ENCODE measurements at places on chromosomes 7 and 10. TPM values are rescaled to one million over a fixed set of nuclear protein-coding genes. Genes with fewer than 3 reads are reported as not detected.

Gene FRAT1
- 16.7 TPM for total RNA-seq

Gene PCLO
- total RNA-seq, result 11.9 TPM

Gene TBRG4
- 73.1 TPM for total RNA-seq

Gene MLXIPL
- total RNA-seq, result 48.6 TPM

DNA sequence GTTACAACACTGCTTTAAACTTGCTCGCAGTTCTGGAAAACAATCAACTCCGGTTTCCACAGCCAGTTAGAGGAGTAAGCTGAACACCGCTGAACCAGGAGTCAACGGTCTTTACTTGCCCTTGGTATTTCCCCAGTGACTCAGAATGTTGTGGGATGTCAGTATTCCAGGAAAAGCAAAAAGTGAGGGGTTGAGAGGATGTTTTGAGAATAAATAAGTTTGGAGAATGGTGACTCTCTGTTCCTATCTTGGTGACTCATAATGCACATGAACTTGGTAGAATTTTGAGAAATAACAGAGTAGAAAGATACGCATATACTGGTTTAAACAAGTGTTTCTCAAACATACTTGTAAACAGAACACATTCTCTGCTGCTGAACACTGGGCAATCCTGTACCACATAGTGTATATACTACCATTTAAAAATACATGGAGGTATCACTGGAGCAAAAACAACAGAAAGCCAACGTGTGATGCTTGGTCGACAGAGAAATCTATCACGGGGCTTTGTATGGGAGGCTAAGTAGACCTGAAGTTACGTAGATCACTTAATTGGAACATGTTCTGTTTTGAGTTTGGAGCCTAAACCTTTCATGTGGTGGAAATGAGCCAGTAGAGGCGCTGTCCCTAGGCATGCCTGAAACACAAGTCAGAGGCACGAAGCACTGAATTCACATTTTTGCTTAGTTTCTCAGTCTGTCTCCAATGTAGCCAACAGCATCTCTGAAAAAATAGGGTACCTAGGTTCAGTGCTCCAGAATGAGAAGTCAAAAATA, 534.3 kb downstream of the PARD3 start:
- no peak for DNase-seq

DNA sequence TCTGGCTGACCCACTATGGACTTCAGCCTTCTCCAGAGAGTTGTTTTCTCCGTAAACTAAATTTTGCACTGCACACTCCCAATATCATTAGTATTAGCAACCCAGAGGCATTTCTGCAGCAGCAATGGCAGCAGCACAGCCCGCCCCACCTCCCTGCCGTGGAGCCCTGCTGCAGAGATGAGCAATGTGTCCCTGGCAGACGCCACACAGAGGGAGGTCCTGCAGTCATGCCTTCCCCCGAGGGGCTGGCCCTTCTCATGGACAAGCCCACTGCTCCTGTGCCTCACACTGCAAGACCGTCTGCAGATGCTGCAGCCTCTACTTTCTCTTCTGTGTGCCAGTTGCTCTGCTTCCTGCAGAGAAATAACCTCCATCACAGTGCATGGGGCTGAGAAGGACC, 393.4 kb upstream of the MKI67 start:
- no peak for DNase-seq

DNA sequence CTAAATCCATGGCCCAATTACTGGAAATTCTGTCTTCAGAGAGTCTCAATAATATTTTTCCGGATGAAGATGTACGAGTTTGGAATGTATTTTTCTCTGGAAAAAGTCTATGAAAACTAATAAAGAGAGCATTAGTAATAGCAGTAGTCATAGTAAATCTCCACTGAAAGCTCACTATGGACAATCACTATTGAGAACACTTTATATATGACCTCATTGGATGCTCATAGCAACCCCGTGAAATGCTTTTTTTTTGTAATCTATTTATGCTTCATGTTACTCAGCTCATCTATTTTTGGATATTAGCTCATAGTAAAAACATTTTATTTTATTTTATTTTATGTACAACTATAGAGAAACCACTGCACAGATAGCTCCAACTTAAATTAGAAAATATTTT, 94.3 kb upstream of the MYO3A start:
- no peak for DNase-seq

GRCh38 chr10:11587722-11588259, 23.7 kb downstream of the USP6NL start:
- DNase-seq, result no peak

- DNase-seq, result no peak
These were observed 17.1 kb upstream of the GTPBP4 start for GRCh38 chr10:971150-971542.

DNA sequence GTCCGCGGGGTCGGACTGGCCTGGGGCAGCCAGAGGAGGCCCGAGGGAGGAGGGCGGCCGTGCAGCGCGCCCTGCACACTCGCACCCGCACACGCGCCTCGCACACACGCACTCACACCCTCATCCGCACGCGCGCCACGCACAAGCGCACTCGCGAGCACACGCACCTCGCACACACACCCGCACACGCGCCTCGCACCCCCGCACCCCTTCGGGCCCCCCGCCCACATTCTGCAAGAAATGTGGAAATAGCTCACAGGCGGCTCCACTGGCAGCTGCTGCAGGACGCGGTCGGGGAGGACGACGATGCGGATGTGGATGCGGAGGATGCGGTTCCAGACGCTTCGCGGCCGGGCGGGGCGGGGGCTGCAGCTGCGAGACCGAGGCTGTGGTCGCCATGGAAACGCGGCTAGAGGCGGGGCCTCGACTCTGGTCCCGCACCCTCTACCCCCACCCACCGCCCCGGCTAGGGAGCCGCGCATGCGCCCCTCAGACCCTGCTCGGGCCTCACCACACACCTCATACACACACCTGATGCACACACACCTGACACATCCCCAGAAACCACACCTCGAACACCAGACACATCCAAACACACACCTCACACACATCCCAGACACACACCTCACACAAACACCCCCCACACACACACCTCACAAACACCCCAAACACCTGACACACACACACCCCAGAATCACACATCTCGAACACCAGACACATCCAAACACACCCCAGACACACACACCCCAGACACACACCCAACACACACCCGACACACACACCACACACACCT, at the start of gene CALY:
CALY (minus strand) TSS at position 320 of the 793 bp plus-strand sequence. CDS start 7,907 bp downstream, outside the sequence.
- no peak for DNase-seq

DNA sequence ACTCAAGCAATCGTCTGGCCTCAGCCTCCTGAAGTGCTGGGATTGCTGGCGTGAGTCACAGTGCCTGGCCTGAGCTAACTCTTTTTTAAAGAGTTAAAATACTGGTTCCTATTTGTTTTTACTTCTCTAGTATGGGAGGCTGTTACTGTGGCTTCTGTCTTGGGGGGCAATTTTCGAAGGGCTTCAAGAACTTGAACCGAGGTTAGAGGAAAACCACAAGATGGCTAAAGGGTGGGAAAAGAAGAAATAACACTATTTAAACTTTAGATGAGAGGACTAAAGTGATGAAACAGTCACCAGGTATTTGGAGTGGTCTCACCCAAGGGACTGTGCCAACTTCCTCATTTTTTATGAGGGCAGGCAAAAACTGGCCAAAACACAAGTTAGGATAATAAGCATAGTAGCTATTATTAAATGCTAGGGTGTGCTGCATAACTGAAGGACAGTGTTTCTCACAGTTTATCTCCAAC, 17.8 kb downstream of the MET start:
- no peak for DNase-seq

DNA sequence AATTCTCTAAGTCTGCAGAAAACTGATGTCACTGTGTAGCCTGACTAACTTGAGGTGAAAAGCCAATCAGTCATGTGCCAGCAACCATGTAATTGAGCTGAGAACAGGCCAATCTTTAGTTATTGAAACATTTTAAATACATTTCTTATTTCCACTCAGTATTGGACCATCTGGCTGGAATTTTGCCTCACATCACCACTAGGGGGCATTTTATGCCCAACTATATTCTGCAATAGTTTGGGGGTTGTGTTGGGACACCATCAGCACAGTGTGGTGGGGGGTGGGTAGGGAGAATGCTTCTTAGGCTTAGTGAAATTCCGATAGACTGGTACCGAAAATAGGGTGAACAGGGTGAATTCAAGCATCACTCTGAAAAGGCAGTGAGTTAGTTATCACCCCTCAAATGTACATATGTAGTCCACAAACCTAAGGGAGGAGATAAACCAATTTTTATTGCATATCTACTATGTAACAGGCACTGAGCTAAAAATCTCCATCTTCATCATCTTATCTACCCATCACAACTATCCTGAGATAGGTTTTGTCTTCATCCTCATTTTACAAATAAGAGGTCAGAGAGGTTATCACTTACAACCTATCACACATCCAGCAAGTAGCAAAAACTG, 17.8 kb downstream of the NPSR1 start:
- DNase-seq, result no peak

GRCh38 chr10:61897671-61898434, 3.6 kb upstream of the ARID5B start:
- no peak for DNase-seq

Measured in progenitor cell of endocrine pancreas (in vitro differentiated cells).